Urinary bladder (tissue), 4 donors: ENCODE measurements at places on chromosomes 1 and 21. TPM values are rescaled to one million over a fixed set of nuclear protein-coding genes. Genes with fewer than 3 reads are reported as not detected.

Gene LIX1L
- total RNA-seq = 29.6 TPM

Gene SLAMF8
- total RNA-seq = 0.69 TPM

Gene FAM72A
- 2.0 TPM for total RNA-seq

Gene CFAP74
- total RNA-seq = 0.11 TPM

Gene AZIN2
- total RNA-seq = 9.6 TPM

Gene TLCD4
- total RNA-seq = 28.1 TPM
